ENCODE measurements at places on chromosomes 3 and 15.

DNA sequence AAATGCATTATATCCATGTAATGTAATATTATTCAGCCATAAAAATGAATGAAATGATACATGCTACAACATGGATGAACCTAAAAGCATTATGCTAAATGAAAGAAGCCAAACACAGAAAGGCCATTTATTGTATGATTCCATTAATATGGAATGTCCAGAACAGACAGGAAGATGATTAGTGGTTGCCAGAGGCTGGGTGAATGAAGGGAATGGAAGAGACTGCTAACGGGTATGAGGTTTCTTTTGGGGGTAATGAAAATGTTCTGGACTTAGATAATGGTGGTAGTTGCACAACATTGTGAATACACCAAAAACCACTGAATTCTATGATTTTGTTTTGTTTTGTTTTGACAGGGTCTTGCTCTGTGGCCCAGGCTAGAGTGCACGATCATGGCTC is 61.6 kb upstream of the MAP4 start:
- DNase-seq, result no peak

GRCh38 chr3:100257586-100257985 is 3.2 kb upstream of the TBC1D23 start:
- DNase-seq, result peak; percentile 87

DNA sequence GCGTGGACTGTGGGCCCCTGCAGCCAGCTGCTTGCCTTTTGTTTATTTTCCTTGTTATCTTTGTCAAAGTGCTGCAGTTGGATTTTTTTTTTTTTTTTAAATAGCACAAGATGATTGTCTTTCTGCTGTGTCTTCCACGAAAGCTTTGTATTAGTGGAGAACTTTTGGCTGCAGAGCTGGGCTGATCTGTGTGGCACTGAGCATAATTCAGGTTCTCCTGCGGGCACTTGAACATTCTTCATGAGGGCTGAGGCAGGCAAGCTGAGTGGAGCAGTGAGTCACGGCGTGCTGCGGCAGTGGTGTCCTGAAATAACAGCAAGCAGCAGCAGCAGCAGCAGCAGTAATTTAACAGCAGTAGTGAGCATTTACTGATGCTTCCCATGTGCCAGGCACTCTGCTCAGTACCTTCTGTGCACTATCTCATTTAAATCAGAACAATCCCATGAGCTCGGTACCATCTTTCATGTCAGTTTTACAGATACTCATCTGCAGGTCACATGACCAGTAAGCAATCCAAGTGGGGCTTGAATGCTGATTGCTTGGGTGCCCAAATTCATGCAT is 45.8 kb downstream of the MITF start:
- peak; percentile 72 for DNase-seq

GRCh38 chr15:70195587-70196305 is 98.0 kb upstream of the TLE3 start:
- peak; percentile 99 for DNase-seq

GRCh38 chr3:139261754-139262586 is 81.8 kb upstream of the MRPS22 start:
- no peak for DNase-seq

- peak; percentile 93 for DNase-seq
These were observed 102.2 kb downstream of the DGKG start for GRCh38 chr3:186259612-186260383.

GRCh38 chr3:120681018-120681417 is 1.0 kb downstream of the HGD start:
- no peak for DNase-seq

DNA sequence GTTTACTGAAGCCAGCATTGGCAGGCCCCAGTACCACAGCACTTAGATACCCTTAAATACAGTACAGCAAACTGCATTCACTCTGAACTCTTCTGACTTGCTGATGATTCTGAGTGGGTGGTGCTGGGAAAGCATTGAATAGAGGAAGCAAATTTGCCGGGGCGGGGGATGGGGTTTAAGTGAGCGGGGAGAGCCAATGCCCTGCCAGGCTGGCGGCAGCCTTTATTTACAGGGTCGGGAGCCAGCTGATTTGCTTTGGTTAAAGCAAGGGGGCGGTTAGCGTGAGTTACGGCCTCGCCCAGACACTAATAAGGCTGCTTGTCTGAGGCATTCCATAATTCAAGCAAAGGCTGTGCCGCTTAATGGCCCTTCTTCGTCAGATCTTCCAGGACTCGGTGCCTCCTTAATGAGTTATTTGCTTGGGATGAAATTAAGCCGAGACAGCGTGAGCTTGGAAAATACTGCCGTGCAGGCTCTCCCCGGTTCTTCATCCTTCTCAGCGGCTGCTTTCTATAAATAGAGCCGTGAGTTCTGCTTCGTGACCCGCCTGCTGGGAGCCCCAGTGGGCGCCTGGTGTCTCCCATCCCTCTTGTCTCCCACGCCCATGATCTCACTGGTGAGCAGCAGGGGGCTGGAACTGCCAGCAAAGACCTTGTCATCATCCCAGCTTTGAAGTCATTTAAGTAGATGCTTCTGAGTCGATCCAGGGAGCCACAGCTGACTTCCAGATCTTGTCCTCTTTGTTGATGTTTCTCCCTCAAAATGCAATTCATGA is 25.8 kb downstream of the SPSB4 start:
- peak; percentile 87 for DNase-seq

GRCh38 chr3:15861163-15861562 is 63.4 kb upstream of the ANKRD28 start:
- DNase-seq, result no peak

GRCh38 chr3:33194303-33194702 is 24.3 kb downstream of the SUSD5 start:
- DNase-seq, result no peak

DNA sequence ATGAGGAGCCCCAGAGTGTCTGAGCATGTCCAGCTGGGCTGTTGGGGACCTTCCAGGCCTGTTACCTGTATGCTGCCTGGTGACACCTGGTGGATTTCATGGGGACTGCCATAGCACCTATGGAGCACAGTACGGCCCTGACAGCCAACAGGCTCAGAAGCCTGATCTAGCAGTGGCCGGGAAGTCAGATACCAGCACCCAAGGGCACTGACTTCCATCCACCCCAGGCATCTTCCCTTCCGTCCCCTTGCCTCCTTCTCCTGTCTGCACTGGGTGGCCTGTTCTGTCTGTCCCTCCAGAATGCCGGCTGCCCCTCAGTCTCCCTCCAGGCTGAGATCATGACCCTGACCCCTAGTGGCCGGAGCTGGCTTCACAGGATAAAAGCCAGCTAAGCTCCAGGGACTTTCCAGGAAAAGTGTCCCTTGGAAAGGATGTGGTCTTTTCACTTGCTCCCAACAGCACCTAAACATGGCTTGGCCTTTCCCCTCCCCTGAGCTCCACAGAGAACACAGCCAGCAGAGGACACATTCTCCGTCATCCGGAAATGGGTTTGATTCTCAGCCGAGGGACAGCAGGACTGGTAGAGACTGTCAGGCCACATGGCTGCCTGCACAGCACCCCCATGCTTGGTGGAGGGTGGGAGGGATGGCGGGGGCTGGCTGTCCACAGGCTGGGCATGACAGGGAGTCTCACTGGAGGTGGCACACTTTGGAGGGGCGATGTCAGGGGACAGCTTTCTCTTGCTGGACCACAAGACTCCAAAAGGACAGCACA is 9.5 kb downstream of the RPS17 start:
- peak; percentile 88 for DNase-seq

DNA sequence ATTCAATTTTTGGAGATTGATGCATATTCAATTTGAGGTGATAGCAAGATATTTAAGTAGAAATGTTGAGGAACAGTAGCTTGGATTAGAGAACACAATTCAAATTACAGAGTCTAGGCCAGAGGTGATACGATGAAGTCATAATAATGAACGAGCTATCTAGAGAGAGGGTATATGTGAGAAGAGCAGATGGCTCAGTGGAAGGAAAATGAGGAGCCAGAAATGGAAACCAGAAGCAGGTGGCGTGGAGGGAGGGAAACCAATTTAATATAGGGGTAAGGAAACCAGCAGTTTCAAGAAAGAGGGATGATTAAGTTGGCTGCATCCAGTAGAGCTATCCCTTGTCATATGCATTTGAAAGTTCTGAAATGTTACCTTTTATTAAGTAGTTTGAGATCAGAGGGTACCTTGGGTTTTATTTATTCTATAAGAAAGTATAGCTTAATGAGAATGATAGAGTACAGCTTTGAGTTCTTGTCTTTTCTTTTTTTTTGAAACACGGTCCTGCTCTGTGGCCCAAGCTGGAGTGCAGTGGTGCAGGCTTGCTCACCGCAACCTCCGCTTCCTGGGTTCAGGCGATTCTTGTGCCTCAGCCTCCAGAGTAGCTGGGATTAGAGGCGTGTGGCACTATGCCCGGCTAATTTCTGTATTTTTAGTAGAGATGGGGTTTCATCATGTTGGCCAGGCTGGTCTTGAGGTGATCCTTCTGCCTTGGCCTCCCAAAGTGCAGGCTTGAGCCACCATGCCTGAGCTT is 22.1 kb downstream of the NCK1 start:
- DNase-seq, result no peak

DNA sequence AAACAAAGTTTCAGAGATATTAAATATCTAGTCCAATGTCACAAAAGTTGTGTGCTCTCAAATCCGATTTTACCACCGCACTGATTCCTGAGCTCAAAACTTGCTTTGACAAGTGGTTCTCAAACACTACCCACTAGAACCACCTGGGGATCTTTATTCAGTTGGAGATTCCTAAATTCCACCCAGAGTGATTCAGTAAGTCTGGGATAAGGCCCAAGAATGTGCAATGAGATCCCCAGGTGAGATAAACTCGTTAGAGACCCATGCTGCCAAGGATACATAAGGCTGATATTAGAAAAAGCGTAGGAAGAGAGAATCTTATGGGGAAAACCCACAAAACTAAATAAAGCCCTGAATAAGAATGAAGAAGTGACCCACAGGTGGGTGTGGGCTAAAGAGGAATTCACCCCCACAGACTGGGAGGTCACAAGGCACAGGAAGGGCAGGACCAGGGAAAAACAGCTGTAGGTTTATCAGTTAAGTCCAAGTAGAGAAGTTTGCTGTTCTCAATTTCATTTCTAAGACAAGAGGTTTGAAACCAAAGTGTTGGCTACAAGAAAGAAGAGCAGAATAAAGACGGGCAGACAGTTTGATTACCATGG is 11.5 kb upstream of the RPS17 start:
- DNase-seq, result no peak

DNA sequence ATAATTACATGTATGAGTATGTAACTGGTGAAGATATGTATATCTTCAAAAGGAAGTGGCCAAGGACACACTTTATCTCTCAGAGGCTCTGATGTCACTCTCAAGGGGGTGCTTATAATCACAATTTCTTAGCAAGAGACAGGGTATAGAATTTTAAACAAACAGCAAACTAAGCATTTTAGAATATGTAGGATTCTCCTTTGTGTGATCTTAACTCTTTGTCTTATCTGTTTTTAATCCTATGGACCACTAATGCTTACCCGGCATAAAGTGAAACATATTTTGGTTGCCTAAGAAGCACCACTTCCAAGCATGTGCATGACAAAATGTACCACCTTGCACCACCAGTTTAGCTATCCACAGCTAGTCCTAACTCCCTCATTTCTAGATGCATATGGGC is 8.2 kb upstream of the MBNL1 start:
- DNase-seq, result no peak

Data from osteoblast (primary cell).